ENCODE measurements at places on chromosomes 4 and X.

DNA sequence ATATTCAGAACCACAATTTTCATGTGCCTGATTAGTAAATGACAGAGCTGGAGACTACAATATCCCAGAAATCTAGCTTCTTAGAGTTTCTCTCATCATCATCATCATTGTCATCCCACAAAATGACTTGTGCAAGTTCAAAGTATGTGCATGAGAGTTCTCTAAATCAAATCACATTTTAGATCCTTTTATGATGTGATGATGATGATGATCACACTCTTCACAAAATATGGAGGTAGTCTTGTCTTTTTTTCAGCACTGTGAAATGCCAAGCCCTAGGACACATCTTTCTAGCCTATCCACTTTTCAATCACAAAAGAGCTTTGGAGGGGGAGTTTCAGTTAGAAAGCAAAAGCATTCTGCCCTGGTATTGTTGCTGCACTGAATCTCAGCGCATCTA, 7.4 kb downstream of the MBNL3 start:
- peaks cover 14% of the 10 kb centered on the region for H3K4me1 ChIP-seq
- H3K27ac ChIP-seq, result no peak overlapping the region
- H3K4me3 ChIP-seq, result no peak overlapping the region
- no peak for DNase-seq

DNA sequence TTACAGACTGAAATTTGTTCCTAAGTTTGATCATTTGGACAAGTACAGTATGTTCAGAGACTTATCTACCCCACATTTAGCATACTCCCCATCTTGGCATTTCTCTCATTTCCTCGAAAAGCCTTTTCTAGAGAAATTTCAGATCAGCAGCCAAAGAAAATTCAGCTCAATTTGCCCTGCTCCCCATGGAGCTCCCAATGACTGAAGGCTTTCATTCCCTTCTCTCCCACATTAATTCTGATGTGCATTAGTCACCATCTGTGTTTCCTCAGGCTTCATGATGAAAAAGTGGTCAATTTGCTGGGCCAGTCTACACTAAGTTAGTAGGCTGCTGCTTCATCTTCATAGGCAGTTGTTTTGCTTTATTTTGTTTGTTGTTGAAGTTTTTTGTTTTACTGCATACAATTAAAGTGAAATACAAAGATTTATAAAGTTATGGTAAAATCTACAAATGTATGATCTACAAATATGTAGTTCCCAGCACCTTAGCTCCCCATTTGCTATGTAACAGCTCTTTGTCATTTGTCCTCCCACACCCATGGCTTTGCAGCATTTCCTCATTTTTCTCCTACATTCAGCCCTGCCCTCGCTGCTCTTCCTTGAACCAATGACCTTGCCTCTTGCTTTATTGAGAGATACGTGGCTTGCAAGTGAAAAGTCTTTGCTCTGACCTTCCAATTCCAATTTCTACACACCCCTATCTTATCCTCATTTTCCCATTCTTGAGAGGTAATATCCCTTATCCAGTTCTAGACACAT, 193.9 kb downstream of the ANAPC10 start:
- H3K4me1 ChIP-seq, result peaks cover 52% of the 10 kb centered on the region
- no peak for DNase-seq
- H3K27me3 ChIP-seq, result no peaks in the 10 kb centered on the region

GRCh38 chrX:21873063-21873775, 17.4 kb downstream of the YY2 start:
- no peaks in the 10 kb centered on the region for H3K27me3 ChIP-seq
- no peak overlapping the region for H3K4me3 ChIP-seq
- no peaks in the 10 kb centered on the region for H3K36me3 ChIP-seq
- H3K4me1 ChIP-seq, result peaks cover 61% of the 10 kb centered on the region
- peak overlapping the region; percentile 80 for H3K27ac ChIP-seq
- DNase-seq, result no peak

GRCh38 chr4:165839615-165840333, 33.3 kb upstream of the TLL1 start:
- no peaks in the 10 kb centered on the region for H3K36me3 ChIP-seq
- no peaks in the 10 kb centered on the region for H3K4me1 ChIP-seq
- no peak overlapping the region for H3K4me3 ChIP-seq
- no peak overlapping the region for H3K27ac ChIP-seq
- H3K27me3 ChIP-seq, result peaks cover 11% of the 10 kb centered on the region

- no peaks in the 10 kb centered on the region for H3K4me1 ChIP-seq
- H3K4me3 ChIP-seq, result no peak overlapping the region
- peaks cover 3% of the 10 kb centered on the region for H3K27me3 ChIP-seq
- H3K36me3 ChIP-seq, result no peaks in the 10 kb centered on the region
- no peak for DNase-seq
Observed at GRCh38 chr4:17682222-17682566, 67.8 kb downstream of the MED28 start.

DNA sequence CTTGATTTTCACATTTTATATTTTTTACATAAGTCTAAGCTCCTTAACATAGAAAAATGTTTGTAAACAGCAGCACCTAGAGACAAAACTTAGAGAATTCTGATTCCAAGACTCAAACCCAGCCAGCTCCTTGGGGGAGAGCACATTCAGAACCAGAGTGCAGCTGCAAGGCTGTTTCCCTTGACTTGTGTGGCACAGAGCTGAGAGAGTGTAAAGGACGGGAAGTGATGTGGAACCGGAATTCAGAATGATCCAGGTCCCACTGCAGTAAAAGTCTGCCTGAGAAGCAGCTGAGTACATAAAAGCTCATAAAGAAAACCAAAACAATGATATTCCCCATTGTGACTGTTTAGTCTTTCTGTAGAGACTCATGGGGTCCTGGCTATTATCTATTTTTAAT, 713.8 kb downstream of the RAB28 start:
- peaks cover 20% of the 10 kb centered on the region for H3K27me3 ChIP-seq
- no peaks in the 10 kb centered on the region for H3K36me3 ChIP-seq
- no peak overlapping the region for H3K27ac ChIP-seq
- no peak overlapping the region for H3K4me3 ChIP-seq
- no peak for DNase-seq

GRCh38 chr4:54063737-54064316, 578 bp downstream of the CHIC2 start:
- peak overlapping the region; percentile 79 for H3K4me3 ChIP-seq
- DNase-seq, result peak; percentile 92
- H3K4me1 ChIP-seq, result peaks cover 65% of the 10 kb centered on the region
- peak overlapping the region; percentile 98 for H3K27ac ChIP-seq
- no peaks in the 10 kb centered on the region for H3K27me3 ChIP-seq

DNA sequence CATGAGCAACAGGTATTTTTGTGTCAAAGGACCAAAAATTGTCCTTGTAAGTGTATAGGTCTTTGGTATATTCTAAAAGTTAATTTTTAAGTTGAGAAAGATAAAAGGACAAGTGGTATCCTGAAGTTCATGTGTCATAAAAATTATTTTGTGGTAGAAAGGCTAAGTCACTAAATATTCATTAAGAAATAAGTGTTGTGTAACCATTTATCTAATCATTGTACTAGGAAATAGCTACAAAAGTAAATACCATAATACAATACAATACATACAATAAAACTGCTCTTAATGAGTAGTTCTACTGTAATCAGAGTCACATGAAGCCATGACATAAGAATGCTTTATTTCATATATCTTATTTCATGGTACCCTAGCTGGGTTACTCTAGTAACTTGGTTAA, 82.5 kb upstream of the ATOH1 start:
- no peaks in the 10 kb centered on the region for H3K4me1 ChIP-seq
- no peak for DNase-seq
- H3K36me3 ChIP-seq, result no peaks in the 10 kb centered on the region
- H3K27ac ChIP-seq, result no peak overlapping the region
- peaks cover 5% of the 10 kb centered on the region for H3K27me3 ChIP-seq
- no peak overlapping the region for H3K4me3 ChIP-seq

DNA sequence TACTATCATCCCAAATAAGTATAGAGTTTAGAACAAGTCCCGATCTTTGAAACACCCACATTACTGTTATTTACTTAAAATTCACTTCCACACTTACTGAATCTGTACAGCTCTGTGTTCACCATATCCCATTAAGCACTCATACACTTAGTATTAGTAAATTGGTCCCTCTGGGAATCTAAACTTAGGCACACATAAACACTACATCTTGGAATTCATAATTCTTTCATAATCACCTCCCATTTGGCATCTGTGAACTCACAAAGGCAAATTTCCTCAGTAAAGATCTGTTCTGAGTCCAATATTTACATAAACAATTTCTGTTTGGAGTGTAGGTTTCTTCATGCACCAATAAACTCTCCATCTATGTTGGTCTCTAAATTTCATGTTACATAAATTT, 52.6 kb upstream of the PPARGC1A start:
- H3K4me3 ChIP-seq, result no peak overlapping the region
- no peaks in the 10 kb centered on the region for H3K27me3 ChIP-seq
- DNase-seq, result no peak
- peaks cover 2% of the 10 kb centered on the region for H3K36me3 ChIP-seq
- peak overlapping the region; percentile 29 for H3K27ac ChIP-seq
- H3K4me1 ChIP-seq, result peaks cover 17% of the 10 kb centered on the region

- peaks cover 38% of the 10 kb centered on the region for H3K4me1 ChIP-seq
- H3K4me3 ChIP-seq, result no peak overlapping the region
- no peak overlapping the region for H3K27ac ChIP-seq
- no peaks in the 10 kb centered on the region for H3K27me3 ChIP-seq
- H3K36me3 ChIP-seq, result no peaks in the 10 kb centered on the region
Observed at GRCh38 chr4:110867251-110867960, 244.5 kb upstream of the PITX2 start.

All from chondrocyte (in vitro differentiated cells).